ENCODE measurements at places on chromosomes 4 and X.

- DNase-seq: no peak
Observed at GRCh38 chrX:70479247-70479921, 34.7 kb downstream of the DLG3 start.

DNA sequence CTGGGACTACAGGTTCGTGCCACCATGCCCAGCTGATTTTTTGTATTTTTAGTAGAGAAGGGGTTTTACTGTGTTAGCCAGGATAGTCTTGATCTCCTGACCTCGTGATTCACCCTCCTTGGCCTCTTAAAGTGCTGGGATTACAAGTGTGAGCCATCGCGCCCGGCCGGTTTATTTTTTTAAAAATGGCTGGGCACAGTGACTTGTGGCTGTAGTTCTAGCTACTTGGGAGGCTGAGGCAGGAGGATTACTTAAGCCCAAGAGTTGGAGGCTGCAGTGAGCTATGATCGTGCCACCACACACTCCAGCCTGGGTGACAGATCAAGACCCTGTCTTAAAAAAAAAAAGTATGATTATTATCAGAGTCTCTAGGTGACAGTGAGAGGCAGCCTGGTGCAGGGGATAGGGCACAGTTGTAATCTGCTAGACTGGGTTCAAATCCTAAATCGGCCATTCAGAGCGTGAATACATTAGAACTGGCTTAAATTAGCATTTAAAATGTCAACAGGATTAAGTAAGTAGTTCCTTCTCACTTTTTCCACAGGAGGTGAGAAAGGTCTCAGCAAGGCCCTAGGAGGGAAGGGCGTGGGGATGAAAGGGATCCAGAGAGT lies 435 bp upstream of the MGST2 start:
- no peak for DNase-seq

GRCh38 chrX:537151-537550 lies 93.4 kb upstream of the SHOX start:
- no peak for DNase-seq

DNA sequence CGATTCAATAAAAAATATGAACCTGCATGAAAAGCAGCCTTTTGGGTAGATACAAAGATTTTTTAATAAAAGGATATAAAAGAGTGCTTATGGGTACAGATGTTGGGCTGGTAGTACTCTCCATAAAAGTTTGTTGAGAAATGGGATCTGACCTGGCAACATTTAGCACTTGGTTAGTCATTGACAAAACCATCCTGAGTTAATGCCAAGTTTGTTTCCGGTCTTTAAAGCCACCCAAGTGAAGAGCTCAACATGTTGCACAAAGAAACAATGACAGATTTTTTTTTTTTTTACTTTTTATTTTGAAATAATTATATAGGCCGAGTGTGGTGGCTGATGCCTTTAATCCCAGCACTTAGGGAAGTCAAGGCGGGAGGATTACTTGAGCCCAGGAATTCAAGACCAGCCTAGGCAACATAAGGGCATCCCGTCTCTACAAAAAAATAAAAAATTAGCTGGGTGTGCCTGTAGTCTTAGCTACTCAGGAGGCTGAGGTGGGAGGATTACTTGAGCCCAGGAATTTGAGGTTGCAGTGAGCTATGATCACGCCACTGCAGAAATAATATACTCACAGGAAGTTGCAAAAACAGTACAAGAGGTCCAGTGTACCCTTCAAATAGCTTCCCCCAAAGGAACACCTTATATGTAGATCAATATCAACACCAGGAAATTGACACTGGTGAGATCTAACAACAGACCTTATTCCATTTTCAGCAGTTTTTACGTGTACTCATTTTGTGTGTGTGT lies 16.6 kb downstream of the CHST7 start:
- DNase-seq: no peak

DNA sequence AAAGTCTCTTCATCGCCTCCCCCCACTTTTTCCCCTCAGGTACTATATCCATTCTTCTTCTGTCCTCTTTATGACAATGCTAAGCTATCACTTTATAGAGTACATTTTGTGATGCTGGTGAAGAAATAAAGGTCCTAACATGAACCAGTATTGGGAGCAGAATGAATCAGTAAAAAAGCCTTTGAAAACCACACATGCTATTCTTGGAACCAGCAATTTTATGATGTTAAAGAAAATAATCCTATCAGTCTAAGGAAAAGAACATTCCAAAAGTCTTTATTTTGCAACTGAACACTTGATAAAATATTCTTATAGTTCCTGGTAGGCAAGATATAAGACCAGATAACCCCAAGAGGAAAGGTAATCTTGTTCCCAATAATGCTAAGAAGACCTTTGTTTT lies 107.8 kb upstream of the MCF2 start:
- DNase-seq: no peak

GRCh38 chrX:11210415-11210801 lies 82.8 kb upstream of the AMELX start:
- DNase-seq: no peak

DNA sequence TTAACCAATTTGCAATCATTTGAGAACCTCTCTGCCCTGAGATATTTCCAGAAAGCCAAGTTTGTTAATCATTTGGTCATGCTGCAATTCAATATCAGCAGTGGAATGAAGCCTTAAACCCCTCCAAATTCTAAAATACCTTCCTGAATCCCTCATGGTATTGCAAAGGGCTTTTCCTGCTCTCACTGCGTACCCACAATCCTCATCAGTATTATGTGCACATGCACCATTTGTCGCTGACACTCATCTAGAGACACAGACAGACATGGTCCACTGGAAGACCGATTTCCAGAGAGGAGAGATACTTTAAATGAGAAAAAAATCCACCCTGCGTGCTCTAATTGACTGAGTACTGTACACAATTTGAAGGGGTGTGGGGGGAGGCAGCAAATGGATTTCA lies 104.4 kb downstream of the GPC3 start:
- no peak for DNase-seq

- DNase-seq: no peak
Observed at GRCh38 chr4:101221294-101221693, 126.0 kb downstream of the PPP3CA start.

DNA sequence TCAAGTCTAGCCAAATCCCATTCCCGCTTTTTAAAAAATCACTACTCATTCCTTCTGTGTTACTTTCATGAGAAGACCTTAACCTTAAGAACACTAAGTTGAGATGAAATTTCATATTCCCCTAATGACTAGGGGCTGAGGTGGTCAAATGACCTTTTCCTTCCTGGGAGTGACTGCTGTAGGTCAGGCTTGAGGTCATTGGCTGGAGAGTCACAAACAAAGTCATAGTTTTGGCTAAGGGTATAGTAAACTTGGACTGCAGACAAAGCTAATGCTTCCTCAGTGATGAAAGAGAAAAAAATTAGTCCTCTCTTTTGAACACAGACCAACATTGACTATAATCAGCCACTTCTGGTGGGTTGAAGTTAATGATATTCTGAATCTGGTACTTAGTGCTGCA lies 16.0 kb upstream of the FGF2 start:
- DNase-seq: no peak

GRCh38 chr4:8030121-8030781 lies 90.6 kb upstream of the AFAP1 start:
- DNase-seq: no peak

- DNase-seq: no peak
Observed at GRCh38 chr4:3174371-3175338, 74.3 kb upstream of the MSANTD1 start.

DNA sequence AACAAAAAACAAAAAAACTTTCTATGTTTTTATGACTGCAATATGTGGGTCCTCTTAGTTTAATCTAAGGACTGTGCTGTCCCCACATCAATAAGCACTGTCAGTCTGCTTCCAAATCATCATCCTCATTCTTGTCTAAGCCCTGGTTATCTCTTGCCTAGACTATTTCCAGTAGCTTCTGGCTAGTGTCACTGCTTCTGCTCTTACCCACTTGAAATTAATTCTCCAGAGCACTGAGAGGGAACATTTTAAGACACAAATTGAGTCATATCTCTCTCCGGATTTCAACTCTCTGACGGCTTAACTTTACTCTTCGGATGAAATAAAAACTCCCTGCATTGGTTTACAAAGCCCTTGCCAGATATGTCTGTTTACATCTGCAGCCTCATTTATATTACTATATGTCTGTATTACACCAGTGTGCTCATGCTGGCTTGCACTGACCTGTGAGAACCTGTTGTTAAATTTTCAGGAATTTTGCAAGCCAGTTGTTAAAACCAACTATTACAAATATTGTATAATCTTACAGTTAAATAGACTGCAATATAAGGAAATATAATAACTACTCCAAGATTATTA lies 345.9 kb downstream of the ADGRL3 start:
- no peak for DNase-seq

GRCh38 chr4:48368389-48368788 lies 27.1 kb downstream of the SLAIN2 start:
- no peak for DNase-seq

All from suppressor macrophage (primary cell).